Germinal center (tissue), 1 donor: ENCODE measurements at places on chromosomes 3 and 15.
A peak's percentile ranks its signal among the peaks of the same experiment; 100 is the strongest.

DNA sequence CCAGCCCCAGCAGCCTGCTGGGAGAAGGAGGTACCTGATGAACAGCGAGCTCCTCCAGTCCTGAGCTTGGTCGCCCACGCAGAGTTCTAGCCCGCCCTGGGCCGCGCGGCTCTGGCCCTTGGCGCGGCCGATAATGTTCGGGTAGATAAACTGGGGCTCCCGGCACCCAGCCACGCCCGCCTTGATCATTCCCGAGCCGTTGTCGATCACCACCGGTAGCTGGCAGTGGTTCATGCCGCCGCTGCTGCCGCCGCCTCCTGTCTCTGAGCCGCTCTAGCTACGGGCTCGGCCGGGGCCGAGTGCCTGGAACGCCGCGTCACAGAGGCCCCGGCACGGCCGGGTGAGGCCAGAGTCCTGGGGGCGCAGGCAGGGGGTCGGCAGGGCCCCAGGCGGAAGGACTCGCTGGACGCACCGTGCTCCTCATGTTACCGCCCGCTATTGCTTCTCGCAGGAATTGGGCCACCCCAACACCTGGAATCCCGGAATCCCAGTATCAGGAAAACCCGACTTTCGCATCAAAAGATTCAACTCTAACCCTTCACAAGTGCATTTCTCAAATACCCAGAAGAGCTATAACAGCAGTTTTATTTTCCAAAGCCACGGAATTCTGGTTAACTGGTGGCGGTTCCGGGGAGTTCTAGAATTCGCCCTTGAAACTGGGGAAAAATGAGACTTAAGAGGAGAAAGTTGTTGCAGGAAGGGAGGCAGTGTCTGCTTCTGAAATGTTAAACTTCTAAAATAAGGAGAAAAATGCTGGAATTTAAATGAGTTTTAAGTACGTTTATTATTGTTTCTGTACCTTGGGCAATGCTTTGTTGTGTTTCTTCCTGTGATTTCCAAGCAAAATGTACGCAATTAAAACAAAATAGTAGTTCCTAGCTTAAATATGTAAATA, at the start of gene ACTRT3:
Gene ACTRT3, minus strand, starts transcription at position 275 of the 895 bp plus-strand sequence. Its CDS starts 41 bp downstream, at position 234.
- peak; percentile 55 for DNase-seq

GRCh38 chr15:100901296-100901695, 17.9 kb upstream of the LRRK1 start:
- no peak for DNase-seq

DNA sequence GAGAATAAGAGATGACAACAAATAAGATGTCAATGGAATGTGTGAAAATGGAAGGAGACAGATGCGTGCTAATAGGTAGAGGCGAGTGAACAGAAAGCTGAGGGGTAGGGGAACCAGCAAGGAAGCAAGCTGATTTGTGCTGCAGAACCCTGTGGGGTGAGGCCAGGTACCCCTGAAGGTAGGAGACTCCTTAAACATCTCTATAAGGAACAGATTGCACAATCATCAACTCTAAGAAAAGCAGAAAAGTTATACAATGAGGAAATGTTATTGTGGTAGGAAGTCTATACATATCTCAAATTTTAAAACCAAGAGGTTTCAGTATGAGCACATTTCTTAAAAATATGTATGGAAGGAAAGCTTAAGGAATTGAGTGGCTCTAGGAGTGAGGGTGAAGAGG, 315.0 kb upstream of the TPM1 start:
- DNase-seq = no peak

- no peak for DNase-seq
Observed at GRCh38 chr3:194397757-194398312, 1.2 kb downstream of the GP5 start.

- no peak for DNase-seq
Observed at GRCh38 chr3:72123908-72124441, 339.0 kb upstream of the PROK2 start.

GRCh38 chr15:66051833-66052232, 182.5 kb downstream of the RAB11A start:
- DNase-seq = no peak

DNA sequence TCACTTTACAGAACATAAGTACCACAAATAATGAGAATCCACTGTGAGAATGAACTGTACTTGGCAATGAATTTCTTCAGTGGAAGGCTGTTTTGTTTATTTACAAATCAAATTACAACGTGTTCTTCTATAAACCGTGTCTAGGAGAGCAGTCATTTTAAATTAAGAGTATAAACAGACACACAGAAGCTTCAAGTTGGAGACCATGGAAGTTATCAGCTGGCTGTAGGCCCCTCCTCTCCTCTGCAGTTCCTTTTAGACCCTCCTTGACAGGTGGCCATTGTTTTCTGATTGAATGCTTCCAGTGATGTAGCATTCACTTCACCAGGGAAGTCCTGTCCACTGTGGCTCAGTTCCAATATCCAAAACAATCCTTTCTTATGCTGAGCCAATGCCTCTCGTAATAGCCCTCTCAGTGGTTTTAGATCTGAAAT, 7.3 kb upstream of the MAPK6 start:
- DNase-seq = no peak

DNA sequence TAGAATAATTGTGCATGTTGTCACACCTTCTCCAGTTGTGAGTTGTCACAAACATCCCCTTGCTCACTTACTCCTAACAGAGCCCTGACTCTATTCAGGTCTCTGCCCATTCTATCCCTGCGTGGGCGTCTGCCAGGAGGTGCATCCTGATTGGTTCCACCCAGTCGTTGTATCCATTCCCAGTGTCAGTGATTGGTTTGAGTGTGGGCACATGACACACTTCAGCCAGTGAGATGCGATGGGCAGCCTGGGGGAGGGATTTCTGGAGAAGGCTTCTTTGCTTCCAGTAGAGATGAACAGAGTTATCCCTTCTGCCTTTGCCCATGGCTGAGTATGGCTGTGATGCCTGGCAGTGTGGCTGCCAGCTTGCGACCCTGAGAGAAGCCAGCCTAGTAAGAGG, 18.7 kb downstream of the PXYLP1 start:
- DNase-seq = no peak

DNA sequence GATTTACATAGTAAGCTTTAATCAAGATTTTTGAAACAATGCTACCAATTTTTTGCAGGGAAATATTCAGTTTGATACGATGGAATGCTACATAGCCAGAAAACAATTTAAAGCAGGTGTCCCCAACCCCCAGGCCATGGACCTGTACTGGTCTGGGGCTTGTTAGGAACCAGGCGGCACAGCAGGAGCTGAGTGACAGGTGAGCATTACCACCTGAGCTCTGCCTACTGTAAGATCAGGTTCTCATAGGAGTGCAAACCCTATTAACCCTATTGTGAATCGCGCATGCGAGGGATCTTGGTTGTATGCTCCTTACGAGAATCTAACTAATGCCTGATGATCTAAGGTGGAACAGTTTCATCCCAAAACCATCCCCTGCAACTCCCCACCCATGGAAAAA, 322.6 kb upstream of the NECTIN3 start:
- DNase-seq = no peak

DNA sequence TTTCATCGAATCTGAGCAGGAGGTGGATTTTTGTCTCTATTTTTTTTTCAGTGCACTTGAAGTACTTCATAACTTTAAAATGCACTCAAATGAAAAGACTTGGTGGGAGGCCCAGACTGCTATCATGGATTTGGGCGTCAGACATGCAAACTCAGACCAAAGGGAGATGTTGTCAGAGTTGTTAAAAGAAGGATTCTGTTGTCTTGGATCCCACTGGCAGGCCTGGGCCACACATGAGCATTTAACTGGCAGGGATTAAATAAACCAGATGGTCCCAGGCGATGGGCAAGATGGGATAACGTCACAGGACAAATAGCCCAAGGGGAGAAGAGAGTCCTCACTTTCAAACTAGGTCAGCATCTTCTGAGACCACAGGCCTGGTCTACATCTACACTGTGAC, 15.4 kb downstream of the RTP1 start:
- DNase-seq = no peak

DNA sequence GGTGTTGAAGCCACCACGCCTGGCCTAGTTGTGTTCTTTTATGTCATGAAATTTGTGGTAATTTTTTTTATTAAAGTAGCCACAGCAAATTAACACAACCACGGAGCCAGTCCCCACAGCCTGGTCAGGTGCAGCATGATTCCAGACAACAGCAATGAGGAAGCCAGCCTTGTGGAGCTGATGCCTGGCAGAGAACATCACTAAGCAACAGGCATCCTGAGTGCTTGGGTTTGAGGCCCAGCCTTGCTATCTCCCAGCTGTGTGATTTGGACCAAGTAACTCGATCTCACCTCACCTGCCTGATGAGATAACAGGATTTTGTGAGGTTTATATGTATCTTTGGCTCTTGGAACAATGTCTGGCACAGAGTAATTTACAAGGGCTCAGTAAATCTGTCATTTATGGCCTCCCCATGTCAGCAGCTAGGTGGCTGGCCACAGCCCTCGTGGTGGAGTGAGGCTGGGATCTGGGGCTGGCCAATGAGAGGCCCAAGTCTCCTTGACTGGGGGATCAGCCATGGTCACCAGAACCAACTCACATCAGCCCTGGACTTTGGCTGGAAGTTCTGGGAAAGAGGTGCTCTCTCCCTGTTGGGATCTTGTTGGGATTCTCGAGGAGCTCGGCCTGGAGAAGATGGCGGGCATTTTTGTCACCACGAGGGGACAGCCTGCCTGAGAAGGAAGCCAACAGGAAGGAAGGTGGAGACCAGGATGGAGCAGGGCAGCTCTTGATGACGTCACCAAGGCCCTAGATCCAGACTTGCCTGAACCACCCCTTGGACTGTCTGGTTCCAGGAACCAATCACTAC, 22.8 kb upstream of the FLNB start:
- DNase-seq = no peak

- no peak for DNase-seq
Observed at GRCh38 chr3:43870120-43870519, 179.4 kb downstream of the ABHD5 start.

DNA sequence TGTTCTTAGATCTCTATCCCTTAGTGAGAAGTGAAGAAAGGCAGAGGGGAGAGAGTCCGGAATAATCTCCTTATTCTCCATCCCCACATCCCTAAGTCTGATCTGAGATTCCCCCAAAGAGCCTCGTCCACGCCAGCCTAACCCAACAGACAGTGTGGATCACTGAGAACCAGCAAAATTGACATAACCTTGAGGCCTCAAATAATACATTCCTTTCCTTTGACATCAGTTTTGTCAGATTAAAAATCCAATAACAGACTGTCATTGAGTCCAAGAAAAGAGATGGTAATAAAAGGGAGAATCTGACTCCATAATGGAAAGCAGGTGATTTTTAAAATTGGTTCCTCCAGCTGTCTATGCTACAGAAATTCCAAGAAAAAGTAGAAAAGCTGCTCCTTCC, 7.7 kb upstream of the SIAH2 start:
- DNase-seq = no peak

DNA sequence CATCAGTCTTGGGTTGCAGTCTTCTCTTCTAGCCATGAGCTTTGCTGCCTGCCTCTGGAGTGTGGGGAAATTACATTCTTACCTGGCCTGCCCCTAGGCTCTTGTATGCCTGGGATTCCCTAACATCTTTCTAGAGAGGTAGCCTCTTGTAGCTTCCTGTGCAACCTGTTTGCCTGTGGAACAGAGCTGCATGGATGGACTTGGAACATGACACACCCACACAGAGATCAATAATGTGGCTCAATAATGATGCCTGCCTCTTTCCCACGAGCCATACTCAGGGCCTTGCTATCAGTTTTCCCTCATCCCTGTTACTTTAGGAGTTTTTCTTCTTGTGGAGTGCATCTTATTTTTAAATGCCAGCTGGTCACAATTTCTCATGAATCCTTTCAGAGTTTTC, 11.4 kb downstream of the CHCHD6 start:
- DNase-seq = no peak

- DNase-seq = no peak
Observed at GRCh38 chr15:83850501-83851245, 196.8 kb downstream of the ADAMTSL3 start.

DNA sequence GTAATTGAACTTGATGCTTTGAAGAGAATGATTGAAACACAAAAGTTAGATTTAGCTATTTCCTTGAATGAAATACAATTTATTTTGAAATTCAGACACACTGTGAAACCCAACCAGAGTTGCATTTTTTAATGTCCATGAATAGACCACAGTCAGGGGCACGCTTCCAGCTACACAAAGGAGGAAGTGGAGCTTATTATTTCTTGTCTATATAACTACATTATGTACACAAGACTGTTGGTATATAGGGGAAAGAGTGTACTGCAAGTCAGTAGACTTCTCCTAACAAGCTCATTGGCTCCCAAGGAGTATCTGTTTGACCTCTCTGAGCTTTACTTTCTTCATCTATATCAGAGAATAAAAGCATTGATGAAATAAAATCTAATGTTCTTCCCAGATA, 326.2 kb downstream of the RYR3 start:
- DNase-seq = no peak

- no peak for DNase-seq
Observed at GRCh38 chr15:96947296-96948229, 617.1 kb downstream of the NR2F2 start.

DNA sequence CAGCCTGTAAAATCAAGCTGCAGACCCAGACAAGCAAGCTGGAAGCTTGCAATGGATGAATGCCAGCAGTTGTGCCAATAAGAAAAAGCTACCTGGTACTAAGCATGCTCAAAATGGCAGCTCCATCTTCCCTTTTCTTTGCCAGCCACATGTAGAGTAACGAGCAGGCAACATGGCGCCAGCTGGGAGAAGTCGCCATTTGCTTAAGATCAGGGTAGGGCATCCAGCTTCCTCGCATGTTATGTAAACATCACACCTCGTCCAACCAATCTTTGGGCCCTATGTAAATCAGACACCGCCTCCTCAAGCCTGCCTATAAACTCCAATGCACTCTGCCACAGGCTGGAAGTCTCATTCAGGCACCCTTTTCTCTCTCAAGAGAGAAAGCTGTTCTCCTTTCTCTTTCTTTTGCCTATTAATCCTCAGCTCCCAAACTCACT, 973.9 kb downstream of the FHIT start:
- DNase-seq = no peak

DNA sequence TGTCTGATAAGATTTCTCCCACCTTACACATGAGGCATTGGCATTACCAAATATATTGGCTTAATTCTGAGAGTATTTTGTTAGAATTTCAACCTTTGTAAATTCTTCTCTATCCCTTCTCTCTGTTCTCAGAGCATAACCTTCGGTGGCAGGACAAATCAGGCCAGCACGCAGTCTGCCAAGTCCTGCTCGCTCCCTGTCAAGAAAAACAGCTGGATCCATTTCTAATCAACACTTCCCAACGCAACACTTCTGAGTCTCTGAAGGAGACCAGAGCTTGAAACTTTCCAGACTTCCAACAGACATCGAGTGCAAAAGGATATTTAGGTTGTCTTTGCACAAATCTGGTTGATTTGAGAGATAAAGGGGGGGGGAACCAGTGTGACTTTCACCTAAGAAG, 125.7 kb downstream of the SV2B start:
- DNase-seq = no peak

DNA sequence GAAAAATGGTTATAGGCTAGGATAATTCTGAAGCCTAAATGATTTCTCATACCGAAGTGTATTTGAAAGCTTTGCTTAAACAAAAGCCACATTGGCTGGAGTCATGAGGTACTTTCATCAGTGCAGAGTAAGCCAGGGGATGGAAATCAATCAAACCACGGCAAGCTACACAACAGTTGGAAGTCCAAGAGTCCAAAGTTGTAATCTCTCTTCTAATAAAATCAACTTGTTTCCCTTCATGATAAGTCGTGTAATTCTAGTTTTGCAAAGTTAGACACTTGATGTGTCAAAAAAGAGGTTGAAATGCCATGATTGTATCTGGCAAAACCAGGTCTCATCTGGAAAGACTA, 250.5 kb upstream of the VEPH1 start:
- DNase-seq = no peak

GRCh38 chr3:37580237-37580636, 281.4 kb upstream of the CTDSPL start:
- no peak for DNase-seq

GRCh38 chr3:54621184-54621583, 306.7 kb downstream of the LRTM1 start:
- no peak for DNase-seq

- DNase-seq = no peak
Observed at GRCh38 chr15:94338243-94338846, 107.0 kb downstream of the MCTP2 start.
